ENCODE measurements at places on chromosomes 6 and 20.

DNA sequence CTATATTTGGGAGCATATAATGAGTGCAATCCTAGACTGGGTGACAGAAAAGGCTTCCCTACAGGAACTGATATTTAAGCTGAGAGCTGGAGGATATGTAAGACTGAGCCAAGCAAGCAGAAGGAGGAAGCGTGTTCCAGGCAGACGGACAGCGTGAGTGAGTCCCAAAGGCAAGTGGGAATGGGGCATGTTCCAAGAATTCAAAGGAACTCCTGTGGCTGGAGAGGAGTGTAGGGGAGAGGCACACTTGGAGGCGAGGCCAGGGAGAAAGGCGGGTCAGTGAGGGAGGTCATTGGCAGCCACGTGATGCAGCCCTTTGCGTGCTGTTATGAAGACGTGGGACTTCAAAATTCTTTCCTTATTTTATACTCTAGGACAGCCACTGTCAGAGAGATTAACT, 27.9 kb upstream of the SGK1 start:
- no peak for DNase-seq

DNA sequence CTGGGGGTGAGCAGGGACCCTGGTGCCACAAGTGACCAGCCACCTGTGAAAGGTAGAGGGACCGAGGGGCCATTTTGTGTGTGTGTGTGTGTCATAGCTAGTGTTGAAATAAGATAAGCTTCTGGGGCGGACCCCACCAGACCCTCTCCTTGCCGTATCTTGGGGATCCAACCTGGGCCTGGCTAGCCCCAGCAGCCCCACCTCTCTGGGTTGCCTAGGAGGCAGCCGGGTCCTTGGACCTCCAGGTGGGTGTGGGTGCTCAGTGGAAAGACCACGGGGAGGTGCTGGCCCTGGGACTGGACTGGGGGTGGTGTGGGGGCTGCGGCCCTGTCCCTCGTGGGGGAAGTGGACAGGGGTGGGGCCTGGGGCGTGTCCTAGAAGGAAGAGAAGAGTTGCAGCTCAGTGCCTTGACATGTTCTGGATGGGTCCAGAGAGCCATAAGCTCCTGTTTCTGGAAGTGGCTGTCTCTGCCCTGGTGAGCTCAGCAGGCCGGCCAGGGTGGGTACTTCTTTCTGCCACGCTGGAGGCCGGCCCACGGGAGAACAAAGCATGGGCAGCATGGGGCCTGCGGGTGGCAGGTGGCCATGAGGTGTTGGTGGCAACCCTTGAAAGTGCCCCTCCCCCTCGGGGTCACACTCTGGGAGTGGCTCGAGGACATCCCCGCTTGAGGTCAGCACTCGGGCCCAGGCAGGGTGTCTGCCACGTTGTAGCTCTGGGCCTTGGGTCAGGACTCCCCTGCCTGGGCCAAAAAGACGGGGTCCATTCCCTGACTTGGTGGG, 8.4 kb downstream of the RBBP8NL start:
- no peak for DNase-seq

GRCh38 chr6:87541744-87542143, 48.0 kb downstream of the RARS2 start:
- no peak for DNase-seq

GRCh38 chr20:61205769-61206168, 46.3 kb upstream of the CDH4 start:
- DNase-seq: no peak

- DNase-seq: no peak
Observed at GRCh38 chr20:61529354-61529753, 277.3 kb downstream of the CDH4 start.

DNA sequence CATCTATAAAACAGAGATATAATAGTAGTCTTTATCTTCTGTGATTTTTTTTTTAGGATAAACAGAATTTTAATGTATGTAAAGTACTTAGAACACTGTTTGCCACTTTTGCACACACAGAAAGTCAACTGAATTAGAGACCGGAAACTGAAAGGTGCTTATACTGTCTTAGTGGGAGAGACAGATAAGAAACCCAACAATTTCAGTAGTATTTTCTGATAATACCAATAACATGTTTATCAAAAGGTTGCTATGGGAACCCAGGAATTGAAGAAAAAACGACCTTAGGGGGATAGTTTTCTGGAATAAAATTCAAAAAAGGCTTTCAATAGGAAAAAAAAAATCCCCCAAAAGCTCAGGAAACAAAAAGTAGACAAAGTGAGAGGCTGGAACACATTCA, 138.6 kb downstream of the BCKDHB start:
- no peak for DNase-seq

DNA sequence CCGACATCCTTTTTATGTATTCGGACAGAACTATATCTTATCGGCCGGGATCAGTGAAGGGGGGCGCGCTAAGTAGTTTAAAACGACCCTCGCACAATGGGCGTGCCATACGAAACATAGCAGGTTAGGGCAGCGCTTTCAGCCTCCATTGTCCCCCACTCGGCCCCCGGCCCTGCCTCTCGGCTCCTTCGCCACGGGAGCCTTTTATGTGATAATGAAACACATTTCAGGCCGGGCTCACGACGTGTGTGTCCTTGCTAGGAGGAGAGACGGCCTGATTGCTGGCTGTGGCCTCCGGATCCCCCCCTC, 5.3 kb downstream of the FOXA2 start:
- DNase-seq: no peak

DNA sequence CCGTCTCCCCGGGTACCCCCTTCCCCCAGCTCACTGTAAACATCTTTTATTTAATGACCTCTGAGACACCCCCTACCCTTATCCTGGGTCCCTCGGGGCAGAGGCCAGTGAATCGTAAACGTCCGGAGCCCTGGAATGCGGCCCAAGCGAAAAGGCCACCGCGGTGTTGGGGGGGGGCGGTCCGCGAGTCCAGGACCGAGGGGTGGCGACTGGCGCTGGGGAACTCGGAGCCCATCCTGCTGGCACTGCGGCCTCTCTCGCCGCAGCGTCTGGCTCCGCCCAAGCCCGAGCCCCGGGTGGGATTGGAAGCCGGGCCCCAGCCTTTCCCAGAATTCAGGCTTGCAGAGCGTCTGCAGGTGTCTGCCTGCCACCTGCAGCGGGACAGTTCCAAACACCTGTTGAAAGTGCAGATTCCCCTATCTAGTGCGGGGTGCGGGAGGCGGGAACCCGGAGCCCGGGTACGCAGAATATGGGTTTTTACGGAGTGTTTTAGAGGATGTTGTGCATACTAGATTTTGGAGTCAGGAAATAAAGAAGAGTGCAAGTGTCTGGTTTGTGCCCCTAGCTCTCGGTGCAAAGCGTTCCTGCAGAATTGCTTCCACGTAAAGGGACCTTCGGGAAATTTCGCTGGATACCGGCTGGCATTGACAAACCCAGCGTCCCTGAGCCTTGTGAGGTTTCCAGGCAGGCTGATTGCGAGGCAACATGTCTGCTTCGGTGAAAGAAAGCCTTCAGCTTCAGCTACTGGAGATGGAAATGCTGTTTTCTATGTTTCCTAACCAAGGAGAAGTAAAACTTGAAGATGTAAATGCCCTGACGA, 800 bp downstream of the RWDD2A start:
- peak; percentile 14 for DNase-seq

DNA sequence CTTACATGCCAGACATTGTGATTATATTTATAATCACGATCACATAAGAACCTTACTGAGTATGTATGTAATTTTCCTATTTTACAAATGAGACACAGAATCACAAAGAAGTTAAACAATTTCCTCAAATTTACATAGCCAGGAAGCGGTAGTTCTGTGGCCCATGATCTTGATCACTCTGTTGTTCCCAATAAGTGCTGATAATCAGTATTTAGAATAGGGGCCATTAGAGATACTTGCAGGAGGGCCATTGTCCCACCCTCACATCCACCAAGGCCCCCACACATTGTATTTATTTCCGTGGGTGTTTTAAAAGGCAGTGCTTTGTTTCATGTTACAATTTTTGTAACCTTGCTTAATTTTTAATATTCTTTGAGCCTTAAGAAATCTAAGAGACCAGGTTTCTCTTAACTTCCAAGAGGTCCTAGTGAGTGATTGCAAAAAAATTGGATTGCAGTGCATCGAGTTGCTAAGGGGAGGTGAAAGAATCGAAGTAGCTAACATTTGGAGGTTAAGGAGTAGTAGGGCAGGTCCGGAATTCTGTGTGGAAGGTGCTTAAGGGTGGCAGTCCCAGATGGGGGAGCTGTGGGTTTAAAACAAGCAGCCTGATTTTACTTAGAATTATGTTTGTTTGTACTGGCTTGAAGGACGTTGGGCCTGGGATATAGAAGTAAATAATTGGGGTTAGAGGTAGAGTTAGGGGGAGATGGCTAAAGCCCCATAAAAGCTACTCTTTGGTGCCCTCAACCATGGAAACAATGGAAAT, 339.4 kb downstream of the CDKAL1 start:
- DNase-seq: no peak

- no peak for DNase-seq
Observed at GRCh38 chr6:144582939-144583613, 297.9 kb downstream of the UTRN start.

GRCh38 chr6:104603108-104603745, 256.5 kb downstream of the HACE1 start:
- no peak for DNase-seq

DNA sequence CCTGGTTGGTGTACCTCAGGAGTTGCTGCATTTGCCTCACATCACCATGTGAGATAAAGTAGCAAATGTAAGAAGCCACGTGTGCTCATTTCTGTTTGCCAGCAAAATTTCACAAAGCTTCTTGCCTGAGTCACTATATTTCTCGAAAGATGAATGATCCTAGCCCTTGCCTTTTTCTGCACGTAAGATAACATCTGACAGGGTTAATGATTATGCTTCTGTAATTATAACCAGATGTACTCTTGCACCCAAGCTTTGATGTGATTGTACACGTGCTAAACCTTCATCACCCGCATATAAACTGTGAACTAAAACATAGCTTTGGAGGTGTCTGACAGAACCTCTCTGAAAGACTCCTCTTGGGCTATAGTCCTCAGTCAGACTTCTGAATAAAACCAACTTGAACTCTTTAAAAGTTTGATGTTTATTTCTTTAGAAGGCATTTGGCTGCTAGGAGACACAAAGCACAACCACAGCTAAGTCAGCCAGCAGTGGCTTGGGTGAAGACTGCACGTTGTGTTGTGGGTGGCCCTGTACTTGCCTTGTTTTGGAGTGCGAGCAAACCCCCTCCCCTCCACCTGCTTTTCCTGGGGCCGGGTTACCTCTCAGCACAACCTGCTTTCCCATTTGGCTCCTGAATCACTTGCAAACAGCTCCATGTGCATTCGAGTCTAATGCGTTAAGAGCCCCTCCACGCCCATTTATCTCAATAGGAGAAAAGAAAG, 19.3 kb downstream of the PROKR2 start:
- no peak for DNase-seq

DNA sequence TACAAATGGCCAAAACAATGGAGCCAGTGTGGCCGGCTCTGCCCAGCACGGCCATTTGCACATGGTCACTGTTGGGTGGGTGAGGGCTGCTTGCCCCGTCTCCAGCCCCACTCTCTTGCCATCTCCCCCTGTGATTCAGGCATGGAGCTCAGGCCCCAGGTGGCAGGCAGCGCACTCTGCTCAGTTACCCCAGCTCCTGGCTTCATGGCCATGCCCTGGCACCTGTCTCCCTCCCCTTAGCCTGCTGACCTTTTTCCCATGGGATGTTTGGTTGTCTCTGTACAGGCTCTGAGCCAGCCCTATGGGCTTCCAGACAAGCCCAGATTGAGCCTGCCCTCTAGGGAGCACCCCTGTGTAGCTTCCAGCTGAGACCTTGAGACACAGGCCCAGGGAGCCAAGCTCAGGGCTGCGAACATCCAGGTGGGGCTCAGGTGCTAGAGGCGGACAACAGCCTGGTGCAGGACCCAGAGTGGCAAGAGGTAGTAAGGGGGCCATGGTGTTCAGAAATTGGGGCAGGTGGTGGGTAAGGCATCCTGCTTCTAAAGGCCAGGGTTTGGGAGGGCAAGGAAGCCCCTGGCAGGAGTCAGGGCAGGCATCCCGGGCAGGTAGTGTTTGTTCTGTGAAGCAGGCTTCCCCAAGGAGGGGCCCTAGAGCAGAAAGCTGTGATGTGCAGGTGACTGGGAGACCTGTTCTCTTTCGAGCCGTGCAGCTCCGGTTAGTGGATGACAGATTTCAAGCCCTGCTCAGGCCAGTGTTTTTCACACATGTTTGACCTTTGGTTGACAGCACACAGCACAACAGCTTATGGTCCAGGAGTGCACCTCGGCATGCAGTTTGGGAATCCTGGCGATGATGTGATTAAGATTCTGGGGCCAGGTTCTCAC, 17.7 kb downstream of the SYNJ2 start:
- no peak for DNase-seq

- DNase-seq: no peak
Observed at GRCh38 chr6:33708516-33709204, 2.8 kb downstream of the UQCC2 start.

DNA sequence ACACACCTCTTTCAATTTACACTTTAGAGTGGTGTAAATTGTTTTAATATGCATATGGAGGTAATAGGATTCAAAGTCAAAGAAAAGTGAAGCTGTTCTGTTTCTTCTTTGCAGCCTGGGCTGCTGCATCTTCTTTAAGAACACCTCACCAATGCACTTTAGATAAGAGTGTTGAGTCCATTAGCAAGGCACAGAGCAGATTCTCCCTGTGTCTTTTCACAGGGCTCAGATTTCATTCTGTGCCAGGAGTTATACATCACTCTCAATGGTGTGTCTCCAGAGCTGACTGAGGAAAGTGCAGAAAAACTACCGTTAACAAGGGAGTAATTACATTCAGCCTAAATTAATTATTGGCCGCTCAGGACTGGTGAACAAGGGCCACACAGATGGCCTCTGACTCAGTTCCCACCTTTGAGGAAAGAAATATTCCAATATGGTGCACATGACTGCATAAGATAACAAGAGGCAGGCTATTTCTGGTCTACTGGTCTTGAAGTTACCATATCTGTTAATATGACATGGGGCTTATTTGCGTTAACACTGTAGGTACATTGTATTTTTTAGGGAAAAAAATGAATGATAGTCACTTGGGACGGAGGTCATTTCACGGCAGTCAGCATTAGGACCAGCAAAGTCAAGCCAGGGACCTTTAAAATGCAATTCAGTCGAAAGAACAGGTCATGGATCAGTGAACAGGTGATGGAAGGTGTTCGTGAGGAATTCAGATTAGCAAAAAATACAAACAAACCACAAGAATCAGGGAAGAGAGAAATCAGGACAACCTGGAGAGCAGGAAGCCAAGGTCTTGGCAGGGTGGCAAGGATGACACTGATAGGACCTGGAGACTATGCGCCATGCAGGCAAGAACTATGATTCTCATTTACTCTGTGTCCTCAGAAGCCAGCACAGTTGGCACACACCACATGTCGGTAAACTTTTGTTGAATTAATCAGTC, 203.7 kb downstream of the TBX18 start:
- DNase-seq: no peak

DNA sequence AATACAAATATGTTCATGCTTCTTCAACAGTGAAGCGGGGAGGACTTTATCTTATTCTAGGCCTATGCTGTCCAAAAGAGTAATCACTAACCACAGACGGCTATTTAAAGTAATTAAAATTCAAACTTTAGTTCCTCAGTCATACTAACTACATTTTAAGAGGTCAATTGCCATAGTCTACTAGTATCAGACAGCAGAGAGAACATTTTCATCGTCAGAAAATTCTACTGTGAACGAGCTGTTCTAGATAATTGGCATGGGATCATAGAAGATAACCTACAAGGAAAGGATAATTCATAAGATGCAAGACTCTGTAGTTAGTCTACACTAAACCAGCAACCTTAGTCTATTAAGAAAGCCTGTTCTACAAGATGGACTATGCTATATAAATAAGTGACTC, 44.4 kb downstream of the PRKN start:
- DNase-seq: no peak
